ENCODE measurements at places on chromosomes 16 and 17.

DNA sequence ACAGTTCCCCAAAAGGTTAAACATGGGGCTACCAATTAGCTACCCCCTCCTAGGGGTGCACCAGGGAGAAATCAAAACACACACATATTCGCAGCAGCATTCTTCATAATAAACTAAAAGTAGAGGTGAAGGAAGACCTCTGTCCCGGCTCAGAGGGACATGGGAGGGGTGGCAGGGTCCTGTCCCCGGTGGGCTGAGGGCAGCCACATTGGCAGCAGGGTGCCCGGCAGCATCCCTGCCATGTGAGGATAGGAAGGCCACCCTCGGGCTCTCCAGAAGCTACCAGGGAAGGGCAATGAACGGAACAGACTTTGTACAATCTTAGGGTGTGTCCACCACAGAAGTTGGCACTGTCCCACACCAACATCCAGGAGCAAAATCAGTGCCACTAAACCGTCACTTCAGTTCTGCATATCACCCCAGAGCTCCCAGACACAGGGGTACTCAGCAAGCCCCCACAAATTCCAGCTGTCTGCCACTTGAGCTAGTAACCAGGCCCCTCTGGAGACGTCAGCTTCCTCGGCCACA lies 3.1 kb upstream of the DNAH17 start:
- DNase-seq = no peak

DNA sequence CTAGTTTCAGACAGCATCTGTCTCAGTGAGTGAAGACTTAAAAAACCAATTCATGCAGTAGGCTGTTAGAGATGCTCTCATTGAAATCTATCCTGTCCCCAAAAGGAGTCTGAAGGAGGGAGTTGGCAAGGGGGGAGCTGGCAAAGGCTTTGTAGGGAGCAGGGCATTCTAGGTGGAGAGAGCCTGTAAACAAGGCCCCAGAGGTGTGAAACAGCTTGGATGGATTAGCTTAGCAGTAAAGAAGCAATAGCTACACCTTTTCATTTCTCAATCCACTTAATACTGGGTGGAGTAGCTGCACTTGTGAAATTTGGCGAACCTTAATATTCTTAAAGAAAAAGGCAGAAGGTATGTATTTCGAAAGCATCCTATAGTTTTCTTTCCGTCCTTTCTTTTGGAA lies 61.8 kb downstream of the KSR1 start:
- no peak for DNase-seq

DNA sequence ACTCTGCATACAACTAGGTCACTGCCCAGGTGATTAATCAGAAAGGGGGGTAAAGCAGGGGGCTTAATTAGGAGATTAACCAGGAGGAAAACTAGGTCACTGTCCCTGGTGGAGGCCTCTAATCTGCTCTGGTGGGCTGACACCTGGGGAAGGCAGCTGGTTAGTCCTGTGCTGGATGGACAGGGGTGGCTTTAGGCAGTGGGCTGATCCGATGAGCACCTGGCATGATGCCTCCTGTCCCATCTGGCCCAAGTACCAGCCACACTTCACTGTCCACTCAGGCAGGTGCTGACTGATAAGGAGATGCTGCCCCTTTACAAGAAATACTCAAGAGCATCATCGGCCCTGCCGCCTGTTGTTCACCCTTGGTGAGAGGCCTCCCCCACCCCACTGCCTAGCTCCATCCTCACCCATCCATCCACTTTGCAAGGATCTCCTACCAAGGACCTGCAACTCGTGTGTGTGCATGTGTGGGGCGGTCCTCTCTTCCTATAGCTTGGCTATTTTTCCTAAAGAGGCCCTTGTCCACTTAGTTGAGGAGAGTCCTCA lies 13.8 kb upstream of the RCVRN start:
- DNase-seq = no peak

- DNase-seq = no peak
Observed at GRCh38 chr16:58615280-58615679, 14.3 kb downstream of the CNOT1 start.

- DNase-seq = no peak
Observed at GRCh38 chr17:62581764-62582163, 45.7 kb upstream of the MRC2 start.

DNA sequence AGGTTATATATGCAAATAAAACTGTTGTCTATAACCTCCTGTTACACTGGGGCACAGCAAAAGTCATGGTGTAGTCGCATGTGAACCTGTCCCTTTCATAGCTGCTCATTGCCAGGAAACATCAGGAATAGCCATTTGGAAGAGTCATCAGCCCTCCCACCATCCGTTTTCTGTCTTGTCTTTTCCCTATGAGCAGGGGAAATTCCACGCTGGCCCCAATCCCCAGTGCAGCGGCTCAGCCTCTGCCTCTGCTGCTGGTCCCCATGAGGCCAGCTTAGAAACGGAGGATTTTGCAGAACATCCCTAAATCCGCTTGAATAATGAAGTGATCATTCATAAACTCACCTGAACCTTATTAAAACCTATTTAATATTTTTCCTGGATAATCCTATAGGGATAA lies 10.5 kb downstream of the MAPT start:
- DNase-seq = no peak

- peak; percentile 44 for DNase-seq
Observed at GRCh38 chr17:81003711-81004475, 12.3 kb downstream of the CHMP6 start.

DNA sequence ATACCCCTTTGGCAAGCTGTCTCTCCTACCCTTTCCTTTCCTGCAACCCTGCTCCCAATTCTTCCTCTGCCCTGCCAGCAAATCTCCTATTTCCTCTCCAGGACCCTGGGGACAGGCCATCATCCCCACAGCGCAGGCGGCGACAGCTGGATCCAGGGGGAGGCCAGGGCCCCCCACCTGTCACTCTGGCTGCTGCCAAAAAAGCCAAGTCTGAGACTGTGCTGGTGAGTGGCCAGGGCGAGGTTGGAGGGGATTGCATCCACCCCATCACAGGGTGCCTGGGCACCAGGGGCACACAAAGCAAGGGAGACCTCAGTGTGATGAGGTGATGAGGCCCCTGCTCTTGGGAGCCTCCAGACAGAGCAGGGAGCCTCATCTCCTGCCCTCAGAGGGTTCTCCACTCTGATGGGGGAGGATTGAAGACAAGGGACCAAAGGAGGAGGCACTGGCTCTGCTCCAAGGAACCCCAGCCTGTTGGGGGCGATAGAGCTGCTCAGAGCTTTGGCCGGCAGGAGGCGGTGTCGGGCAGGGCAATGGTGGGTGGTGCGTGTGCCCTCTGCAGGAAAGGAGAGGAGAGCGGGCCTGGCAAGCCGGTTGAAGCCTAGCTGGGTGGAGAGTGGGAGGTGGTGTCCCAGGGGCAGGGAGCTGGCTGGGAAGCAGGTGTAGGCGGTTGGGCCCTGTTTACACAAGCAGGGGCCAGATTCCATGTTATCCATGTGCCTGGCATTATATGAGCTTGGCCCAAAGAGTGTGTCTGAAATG lies 15.6 kb upstream of the PDK2 start:
- DNase-seq = no peak

DNA sequence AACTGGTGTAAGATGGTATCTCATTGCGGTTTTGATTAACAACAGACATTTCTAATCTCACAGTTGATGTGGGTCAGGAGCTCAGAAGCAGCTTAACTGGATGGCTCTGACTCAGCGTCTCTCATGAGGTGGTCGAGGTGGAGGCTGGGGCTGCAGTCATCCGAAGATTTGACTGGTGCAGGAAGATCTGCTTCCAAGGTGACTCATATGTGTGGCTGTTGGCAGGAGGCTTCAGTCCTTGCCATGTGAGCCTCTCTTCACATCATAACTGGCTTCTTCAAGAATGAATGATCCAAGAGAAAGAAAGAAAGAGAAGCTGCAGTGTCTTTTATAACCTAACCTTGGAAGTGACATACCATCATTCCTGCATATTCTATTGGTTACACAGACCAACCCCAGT lies 376.1 kb downstream of the SEC14L1 start:
- DNase-seq = no peak

DNA sequence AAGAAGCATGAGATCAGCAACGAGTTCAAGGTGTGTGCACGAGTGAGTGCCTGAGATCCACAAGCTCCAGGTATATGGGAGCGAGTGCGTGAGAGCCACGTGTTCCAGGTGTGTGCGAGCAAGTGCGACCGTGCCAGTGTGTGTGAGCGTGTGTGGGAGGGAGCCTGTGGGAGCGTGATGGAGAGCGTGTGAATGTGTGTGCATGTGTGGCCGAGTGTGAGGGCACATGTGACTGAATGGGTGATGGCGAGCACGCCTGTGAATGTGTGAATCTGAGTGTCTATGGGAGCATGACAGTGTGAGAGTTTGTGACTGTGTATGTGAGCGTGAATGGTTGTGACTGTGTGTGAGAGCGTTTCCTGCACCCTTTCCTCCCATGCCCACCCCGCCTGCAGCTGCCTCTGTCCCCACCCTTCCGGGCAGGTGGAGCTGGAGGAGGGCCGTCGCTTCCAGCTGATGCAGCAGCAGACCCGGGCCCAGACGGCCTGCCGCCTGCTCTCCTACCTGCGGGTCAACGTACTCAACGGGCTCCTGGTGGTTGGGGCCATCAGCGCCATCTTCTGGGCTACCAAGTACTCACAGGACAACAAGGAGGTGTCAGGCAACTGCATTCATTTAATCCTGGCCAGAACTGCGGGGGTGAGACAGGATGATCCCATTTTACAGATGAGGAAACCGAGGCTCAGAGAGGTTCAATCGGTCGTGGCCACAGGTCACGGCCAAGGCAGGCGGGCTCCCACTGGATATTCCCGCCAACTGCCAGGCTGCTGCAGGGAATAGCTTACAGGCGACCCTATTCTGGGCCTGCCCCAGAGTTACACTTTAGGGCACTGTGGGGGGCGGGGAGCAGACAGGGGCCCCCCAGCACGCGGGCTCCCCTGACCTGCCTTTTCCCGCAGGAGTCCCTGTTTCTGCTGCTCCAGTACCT lies 3.7 kb downstream of the TMC8 start:
- no peak for DNase-seq

DNA sequence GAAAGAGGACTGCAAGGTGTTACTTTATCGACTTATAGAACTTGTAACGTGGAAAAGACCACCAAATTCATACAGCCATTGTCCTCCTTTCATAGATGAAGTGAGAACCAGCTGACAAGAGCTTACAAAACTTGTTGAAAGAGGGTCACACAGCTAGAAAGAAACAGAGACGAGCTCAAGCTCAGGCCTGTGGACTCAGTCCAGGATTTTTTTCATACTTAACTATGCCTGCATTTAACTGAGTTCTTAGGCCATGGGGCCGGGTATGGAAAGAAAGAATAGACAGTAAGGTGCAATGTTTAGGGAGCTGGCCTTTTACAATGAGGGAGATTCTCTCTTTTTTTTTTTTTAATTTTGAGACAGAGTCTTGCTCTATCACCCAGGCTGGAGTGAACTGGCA lies 106.1 kb downstream of the ADAMTS18 start:
- no peak for DNase-seq

GRCh38 chr17:43118679-43119615 lies 6.2 kb downstream of the BRCA1 start:
- DNase-seq = no peak

- no peak for DNase-seq
Observed at GRCh38 chr17:75808549-75808904, 23.9 kb downstream of the UNK start.

- DNase-seq = no peak
Observed at GRCh38 chr16:19846436-19846835, 38.2 kb downstream of the GPRC5B start.

- no peak for DNase-seq
Observed at GRCh38 chr16:50627419-50627818, 53.7 kb downstream of the SNX20 start.

GRCh38 chr16:4179020-4179419 lies 62.8 kb upstream of the ADCY9 start:
- DNase-seq = no peak

- no peak for DNase-seq
Observed at GRCh38 chr17:69447726-69448125, 33.2 kb downstream of the MAP2K6 start.

DNA sequence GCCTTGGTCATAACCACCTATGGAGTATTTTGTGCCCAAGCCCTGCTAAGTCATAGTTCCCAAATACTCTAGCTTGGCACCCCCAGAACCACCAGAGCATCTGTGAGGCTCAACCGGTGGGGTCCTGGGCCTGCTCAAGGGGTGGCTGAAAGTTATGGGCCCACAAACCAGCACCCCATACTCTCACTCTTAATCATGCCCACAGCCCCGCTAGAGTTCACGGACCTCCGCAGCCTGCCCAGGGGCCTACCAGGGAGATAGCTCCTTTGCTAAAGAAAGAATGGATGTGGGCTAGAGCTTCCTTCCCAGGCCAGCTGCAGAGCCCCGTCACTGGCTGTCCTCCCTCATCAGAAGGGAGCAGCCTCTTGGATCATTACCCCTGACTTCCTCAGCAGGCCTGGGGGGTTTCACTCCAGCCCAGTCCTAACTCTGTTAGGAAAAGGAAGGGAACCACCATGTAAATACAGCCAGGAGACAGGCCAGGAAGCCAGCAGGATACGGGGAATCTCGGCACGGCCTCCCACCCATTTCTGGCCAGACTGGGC lies 1.4 kb downstream of the GIT1 start:
- DNase-seq = no peak

GRCh38 chr17:9519583-9520272 lies 55.9 kb downstream of the STX8 start:
- DNase-seq = no peak

DNA sequence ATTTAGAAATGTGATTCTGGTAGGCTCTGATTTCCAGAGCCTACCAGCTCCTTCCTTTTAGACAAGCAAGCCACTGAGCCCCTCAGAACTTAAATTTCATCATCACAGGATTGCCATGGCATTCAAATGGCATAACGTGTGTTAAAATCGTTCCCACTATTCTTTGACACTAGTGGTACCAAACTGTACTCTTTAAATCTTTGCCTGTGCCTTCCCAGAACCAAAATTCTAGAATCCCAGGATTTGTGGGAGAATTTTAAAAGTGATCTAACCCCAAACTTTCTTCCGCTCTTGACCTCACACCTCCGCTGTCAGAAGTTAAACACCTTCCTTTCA lies 287 bp upstream of the INTS2 start:
- no peak for DNase-seq

- no peak for DNase-seq
Observed at GRCh38 chr16:89485701-89486246, 4.6 kb downstream of the ANKRD11 start.

DNA sequence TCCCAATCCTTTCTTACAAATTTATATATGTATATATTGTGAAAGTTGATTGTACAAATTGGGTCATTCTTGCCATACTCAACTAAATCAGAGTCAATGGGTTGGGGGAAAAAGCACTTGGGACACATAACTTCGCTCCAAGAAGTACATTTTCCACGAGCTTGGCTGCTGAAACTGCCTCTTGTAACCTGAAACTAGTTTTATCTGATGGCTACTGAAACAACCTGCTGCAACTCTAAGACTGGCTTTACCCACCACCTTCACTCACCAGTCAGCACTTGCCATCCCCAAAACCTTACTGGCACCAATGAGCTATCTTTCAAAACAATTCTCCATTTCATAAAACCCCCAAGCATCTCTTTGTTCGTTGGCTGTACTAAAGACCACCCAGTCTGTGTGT lies 14.5 kb upstream of the MYCBPAP start:
- no peak for DNase-seq

GRCh38 chr16:50644245-50644644 lies 36.9 kb downstream of the SNX20 start:
- no peak for DNase-seq

- DNase-seq = peak; percentile 73
Observed at GRCh38 chr17:38867968-38868816, 1.7 kb upstream of the LASP1 start.
